Foreskin fibroblast (primary cell): ENCODE measurements at places on chromosomes 12 and 14.

GRCh38 chr14:67389275-67389674 lies 22.7 kb downstream of the PLEK2 start:
- no peak for DNase-seq

- peak; percentile 42 for DNase-seq
Observed at GRCh38 chr12:115185506-115185905, 501.5 kb upstream of the TBX3 start.

GRCh38 chr14:55867719-55868118 lies 250.5 kb upstream of the PELI2 start:
- DNase-seq, result peak; percentile 61

- DNase-seq, result no peak
Observed at GRCh38 chr12:20560935-20561334, 134.2 kb upstream of the SLCO1C1 start.

GRCh38 chr12:78885466-78885865 lies 20.9 kb downstream of the SYT1 start:
- no peak for DNase-seq

DNA sequence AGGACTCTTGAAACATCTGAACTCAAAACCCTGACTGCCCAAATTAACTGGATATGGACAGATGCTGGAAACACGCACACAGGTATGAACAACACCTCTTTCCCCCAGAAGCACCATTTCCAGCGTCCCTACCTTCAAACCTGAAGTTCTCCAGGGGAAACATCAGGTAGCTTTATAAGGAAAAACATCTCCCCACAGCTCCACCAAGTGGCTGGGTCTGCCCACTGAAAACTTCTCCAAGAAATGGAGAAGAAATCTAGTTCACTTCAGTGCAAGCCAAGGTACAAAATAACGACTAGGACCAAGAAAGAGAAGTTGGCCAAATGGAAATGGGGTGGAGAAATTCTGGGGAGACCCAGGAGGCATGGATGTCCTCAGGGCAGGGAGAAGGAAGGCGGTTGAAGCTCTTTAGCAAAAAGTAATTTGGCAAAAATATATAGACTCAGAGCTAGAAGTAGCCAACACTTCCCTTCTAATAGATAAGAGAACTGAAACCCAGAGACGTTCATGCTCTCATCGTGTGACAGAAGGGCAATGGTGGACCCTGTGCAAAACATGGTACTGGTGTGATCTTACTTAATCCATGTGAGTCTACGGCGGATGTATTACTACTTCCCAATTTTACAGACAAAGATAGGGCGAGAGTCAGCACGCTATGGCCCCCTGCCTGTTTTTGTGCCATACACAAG lies 10.5 kb upstream of the NUAK1 start:
- DNase-seq, result peak; percentile 58

DNA sequence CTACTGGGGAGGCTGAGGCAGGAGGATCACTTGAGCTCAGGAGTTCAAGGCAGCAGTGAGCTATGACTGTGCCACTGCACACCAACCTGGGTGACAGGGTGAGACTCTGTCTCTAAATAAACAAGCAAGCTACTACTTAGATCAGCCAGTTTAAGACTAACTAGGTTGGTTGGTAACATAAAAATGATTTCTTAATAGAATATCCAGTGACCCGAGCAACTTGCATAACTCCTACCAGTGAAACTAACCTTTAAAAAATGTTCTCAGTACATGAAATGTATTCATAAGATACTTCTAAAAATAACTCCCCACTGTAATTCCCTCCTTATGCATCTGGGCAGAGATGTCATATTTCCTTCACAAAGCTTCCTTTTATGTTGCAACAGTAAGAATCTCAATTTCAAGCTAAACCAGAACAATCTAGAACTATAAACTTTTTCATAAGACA lies 15.9 kb downstream of the TAOK3 start:
- peak; percentile 83 for DNase-seq

DNA sequence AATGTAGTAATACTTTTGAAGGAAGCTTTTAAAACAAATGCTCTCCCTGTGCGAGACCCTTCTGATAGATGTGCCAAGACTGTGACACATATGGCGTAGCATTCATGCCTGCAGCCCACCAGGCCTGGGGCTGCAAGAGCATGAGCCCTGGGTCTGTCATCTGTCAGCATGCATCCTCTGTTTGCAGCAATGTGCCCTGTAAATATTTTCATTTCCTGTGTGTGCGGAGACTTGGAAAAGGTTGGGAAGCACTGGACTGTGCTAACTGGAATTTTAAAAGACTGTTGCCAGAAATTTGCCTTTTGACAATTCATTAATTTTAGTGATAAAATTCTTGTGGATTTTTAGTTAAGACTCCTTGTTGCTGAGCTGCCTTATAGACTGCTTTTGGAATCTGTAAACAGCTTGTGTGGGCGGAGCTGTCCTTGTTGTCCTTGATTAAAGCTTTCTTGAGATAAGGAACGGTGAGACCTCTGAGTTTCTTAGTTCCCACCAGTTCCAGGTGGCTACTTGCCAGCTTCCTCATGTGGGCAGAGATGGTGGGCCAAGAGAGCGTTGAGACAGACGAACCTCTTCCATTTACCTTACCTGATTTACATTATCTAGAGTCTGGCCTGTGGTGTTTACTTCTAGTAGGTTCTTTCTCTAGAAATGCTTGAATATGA lies 23.4 kb downstream of the MARK3 start:
- no peak for DNase-seq

DNA sequence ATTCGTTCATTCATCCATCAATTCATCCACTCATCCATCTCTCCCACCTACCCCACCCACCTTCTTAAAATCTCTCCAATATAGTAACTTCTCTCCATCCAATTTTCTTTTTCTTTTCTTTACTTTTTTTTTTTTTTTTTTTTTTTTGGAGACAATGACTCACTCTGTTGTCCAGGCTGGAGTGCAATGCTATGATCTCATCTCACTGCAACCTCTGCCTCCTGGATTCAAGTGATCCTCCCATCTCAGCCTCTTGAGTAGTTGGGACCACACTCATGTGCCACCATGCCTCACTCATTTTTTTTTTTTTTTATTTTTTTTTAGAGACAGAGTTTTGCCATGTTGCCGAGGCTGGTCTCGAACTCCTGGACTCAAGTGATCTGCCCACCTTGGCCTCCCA lies 118.4 kb downstream of the SUDS3 start:
- DNase-seq, result no peak

DNA sequence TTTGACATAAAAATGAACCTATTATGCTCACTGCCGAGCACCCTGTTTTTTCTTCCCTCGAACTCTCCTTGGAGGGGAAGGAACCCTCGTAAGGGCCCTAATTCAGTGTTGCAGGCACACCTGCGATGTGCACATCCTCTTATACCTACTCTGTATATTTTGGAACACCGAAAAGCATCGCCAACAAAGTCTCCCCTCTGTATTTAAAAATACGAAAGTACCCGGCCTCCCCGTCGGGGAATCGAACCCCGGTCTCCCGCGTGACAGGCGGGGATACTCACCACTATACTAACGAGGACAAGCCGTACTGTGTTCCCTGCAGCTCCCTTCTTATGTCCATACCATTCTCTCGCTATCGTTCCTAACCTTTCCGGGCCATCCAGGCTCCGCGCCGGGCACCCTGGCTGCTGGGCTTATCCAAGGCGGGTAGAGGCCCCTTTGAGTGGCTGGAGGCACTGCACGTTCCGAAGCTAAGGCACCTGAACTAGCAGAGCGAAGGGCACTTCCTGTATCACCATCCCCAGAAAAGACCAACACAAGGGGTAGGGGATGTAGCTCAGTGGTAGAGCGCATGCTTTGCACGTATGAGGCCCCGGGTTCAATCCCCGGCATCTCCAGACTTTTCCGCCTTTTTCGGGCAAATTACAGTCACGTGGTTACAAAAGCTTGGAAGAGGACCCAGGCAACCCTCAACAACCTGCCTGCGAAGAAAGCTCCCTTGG lies 25.1 kb upstream of the UBC start:
- DNase-seq, result peak; percentile 95

DNA sequence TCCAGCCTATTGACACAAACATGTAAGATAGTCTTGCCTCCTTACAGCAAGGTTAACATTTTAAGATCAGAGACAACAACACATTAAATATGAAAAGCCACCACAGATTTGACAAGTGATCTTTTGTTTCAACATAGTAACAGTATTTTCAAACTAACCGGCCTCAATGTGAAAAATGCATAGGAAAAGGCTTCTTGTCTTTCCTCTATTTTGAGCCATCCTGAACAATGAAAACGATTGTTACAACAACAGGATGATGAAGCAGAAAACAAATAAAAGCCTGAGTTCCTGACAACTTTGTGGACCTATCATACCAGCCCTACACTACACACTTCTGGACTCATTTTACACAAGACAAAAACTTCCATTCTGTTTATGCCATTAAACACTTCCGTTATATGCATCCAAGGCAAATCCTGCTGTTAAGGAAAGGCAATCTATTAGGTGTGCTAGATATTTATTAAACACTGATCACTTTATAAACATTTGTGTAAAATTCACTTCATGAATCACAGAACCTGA lies 37.3 kb downstream of the BAZ1A start:
- no peak for DNase-seq

- no peak for DNase-seq
Observed at GRCh38 chr14:24376448-24377070, 8.6 kb downstream of the NFATC4 start.

GRCh38 chr12:94178882-94179281 lies 30.5 kb downstream of the PLXNC1 start:
- no peak for DNase-seq

DNA sequence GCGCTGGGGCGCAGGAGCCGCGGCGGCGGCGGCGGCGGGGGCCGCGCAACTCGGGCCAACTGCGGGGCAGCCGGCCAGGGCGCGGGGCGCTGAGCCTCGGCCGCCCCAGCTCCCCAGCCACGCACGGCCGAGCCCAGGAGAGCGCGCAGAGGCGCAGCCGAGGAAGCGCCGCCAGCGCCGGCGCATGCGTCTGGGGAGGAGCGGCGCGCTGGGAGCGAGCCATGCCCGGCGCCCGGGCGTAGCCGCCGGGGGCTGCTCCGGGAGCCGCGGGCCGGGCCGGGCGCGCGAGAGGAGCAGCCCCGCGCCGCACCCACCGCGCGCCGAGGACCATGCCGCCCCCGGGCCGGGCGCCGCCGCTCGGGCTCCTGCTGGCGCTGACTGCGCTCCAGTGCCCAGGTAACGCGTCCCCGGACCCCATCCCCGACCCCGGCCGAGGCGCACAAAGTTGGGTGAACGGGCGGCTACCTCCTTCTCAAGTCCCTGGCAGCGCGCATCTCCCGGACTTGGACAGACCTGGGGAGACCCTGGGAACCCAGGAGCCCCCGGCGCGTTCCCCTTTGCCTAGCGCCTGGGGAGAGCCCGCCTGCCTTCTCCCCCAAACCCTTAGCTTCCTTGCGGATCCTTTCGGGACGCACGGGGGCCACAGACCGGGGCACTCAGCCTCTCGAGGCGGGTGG lies 121.4 kb downstream of the AACS start:
- peak; percentile 29 for DNase-seq

- no peak for DNase-seq
Observed at GRCh38 chr14:76194327-76194726, 42.6 kb downstream of the GPATCH2L start.

DNA sequence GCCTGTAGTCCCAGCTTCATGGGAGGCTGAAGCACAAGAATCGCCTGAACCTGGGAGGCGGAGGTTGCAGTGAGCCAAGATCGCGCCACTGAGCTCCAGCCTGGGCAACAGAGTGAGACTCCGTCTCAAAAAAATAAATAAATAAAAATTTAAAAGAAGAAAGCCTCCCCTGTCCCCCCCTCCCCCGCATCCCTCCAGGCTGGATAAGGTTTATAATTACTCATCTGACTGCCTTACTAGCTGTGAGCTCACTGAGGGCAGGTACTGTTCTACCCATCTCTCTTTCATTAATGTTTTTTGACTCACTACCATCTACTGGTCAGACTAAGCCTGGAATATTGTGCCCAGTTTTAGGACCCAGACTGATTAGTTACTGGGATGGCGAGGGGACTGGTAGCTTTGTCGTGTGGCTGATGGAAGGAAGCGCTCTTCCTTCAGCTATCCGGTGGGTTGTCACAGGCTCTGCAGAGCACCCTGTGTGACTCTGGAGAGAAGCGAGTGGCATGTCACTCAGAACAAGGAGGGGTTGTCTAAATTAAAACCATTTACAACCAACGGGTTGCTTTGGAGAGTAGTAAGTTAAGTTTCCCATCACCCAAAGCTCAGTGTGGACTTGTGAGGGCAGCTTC lies 16.9 kb downstream of the EVL start:
- no peak for DNase-seq

GRCh38 chr12:8609061-8609570 lies 3.5 kb downstream of the AICDA start:
- DNase-seq, result peak; percentile 66

DNA sequence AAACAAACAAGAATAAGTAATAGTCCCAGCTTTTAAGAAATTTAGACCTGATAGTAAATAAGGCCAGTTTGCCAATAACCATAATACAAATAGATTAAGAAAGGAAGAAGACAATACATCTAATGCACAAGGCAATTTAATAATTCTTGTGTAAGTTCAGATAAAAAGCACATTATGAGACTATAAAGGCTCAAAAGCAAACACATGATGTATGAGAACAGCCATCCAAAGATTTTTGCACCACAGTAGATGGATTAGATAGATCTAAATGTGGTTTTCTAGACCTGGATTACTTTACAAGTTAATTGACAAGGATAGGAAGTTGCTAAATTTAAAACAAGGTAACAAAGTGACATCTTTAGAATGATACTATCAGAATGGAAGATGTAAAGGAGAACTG lies 125.4 kb downstream of the PRKD1 start:
- DNase-seq, result no peak

GRCh38 chr12:42534184-42534838 lies 55.2 kb downstream of the PRICKLE1 start:
- DNase-seq, result no peak
